Stimulated activated CD4-positive, alpha-beta T cell treated with anti-CD3 and anti-CD28 coated beads, Interleukin-1b, Interleukin-23, amount 100 ng/mL, for 48 hours (primary cell): ENCODE measurements at places on chromosomes 7 and 10.
A peak's percentile ranks its signal among the peaks of the same experiment; 100 is the strongest.

GRCh38 chr10:133127291-133128125, 32.5 kb upstream of the KNDC1 start:
- DNase-seq = peak; percentile 68

DNA sequence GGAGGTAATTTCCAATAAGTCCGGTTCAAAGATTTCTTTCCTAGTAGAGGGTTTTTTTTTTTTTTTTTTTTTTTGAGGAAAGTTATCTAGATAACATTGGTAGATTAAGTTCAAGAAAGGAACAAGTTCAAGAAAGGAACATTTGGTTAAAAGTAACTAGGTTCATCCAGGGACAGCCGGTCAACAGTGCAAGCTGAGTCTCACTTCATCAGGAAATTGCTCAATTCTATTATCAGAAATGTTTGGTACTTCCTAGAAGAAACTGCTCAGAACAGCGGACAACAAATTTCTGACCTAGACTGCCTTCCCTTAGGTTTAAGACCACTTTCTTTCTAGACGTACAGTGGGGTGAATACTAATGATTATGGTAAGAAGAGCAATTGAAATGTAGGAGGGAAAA, 3.7 kb upstream of the IL2RA start:
- no peak for DNase-seq

DNA sequence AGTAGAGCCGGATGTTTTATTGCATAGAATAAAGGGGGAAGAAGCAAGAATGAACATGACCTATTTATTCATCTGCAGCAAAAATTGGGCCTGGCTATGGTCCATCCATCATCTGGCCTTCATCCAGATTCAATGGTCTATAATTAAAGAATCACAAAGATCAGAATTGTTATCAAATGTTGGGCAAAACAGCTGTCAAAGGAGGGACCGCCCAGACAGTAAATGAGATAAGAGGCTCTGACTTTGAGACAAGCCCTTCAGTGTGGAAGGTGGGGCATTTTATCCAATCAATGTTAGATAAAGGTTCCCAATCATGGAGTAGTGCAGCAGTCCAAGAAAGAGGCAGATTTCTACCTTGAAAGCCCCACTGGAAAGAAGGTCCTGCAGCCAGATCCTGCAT, 153.5 kb downstream of the PARD3 start:
- DNase-seq = no peak

- no peak for DNase-seq
Measured at GRCh38 chr7:18771834-18772566, 276.5 kb downstream of the HDAC9 start.

- DNase-seq = no peak
Measured at GRCh38 chr7:42700406-42701327, 211.2 kb downstream of the C7orf25 start.

DNA sequence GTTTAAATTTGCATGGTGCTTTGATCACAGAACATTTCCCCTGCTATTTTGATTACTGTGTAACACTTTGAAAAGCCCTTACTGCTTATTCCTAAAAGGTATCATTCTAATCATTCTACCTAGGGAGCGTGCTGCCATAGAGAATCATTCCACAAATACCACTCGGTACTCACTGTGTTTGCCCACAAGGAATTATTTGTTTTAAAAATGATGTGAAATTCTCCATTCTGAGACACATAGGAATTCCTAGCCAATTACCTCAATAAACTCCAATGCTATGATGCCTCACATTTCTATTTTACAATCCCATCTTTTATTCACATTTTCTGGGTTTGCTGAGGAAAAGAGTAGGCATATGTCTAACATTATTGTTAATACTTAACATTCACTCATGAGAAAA, 16.2 kb upstream of the TES start:
- no peak for DNase-seq

DNA sequence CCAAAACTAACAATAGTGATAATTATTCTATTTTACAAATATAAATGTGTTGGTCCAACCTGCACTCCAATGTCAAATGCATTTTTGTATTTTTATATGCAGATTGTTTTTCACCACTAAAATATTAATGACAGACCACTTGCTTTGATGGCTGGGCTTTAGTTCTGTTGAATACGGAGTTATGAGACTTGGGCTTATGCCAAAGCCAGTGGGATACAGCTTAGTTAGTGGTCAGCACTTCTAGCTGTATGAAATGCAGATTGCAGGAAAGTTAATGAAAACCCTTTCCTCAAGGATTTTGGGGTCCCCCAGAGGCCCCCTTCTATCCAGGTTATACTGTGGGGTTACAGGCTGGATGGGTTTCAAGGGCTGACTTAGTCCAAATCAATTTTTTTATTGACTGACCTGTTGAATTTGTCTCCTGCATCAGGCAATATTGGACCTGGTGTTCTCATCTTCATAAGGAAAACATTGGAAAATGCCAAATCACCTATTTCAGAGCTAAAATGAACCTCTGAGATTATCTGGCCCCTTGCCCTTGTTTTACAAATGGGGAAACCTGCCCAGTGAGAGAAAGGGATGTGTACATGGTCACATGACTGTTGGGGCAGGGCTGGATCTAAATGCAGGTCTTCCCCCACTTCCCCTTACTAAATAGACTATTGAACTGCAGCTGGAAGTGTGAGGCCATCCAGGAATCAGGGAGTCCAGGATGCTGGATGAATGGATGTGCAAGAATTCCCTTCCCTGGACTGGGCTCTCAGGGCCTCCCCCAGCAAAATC, 1085.3 kb downstream of the KCNMA1 start:
- no peak for DNase-seq

DNA sequence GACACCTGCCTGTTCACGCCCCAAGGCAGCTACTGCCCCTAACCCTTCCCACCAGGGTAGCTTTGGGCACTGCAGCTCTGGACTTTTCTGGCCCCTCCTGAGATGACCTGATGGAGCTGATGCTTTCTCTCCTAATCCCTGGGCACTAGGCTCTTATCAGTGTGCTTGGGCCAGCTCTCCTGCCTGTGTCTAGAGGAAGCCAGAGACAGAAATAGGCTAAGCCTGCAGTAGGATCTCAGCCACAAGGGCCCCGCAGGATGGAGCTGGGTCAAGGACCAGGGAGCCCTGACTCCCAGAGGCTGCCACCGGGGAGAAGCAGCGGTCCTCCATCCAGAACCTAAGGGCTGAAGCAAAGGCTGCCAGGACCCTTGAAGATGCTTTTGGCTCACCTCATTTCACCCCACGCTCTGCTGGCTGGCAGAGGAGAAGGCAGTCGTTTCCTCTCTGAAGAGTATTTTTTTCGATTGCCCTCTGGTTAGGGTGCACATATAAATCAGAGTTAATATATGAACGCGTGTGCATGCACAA, 580.8 kb downstream of the GALNT17 start:
- no peak for DNase-seq

DNA sequence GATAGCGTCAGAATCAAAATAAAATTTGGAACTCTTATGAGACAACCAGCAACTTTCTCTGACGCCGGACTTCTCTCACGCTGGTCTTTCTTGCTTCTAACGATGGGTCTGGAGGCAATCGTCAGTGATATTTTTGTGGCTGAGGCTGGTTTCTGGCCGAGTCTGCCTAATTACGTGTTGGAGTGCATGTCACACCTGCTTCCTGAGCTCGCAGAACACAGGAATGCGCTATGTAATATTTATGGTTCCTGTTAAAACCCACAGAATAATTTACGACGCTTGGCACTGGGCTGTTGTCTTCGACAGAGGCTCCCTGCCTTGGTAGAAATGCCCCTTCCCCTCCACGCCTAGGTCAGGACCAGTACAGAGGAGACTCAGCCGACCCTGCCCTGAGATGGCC, 64.9 kb downstream of the NPTX2 start:
- no peak for DNase-seq

DNA sequence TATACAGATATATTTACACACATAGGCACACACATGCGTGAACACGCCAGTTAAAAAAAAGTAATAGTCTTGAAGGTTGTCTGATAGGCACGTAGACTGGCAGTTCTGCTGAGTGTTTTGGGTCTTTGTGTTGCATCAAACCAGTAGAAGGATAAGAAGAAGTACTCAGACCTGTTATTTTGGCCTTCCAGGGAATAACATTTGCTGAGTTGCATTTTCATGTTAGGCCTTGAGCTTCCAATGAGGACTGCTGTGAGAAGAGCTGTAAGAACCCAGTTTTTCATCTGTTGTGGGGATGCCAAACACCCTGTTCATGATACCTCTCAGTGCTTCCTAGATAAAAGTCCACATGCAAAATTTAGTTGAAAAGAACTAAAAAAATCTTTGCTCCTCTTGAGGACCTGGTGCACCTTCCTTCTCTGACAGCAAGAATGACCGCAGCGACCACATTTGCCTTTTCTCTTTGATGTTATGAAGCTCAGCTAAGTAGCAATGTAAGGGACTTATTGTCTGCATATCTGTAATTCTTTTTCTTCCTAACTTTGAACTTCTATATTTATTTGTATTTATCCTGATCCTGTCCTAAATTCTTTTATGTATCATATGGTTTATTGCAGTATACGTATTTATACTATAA, 27.2 kb downstream of the HIPK2 start:
- no peak for DNase-seq

DNA sequence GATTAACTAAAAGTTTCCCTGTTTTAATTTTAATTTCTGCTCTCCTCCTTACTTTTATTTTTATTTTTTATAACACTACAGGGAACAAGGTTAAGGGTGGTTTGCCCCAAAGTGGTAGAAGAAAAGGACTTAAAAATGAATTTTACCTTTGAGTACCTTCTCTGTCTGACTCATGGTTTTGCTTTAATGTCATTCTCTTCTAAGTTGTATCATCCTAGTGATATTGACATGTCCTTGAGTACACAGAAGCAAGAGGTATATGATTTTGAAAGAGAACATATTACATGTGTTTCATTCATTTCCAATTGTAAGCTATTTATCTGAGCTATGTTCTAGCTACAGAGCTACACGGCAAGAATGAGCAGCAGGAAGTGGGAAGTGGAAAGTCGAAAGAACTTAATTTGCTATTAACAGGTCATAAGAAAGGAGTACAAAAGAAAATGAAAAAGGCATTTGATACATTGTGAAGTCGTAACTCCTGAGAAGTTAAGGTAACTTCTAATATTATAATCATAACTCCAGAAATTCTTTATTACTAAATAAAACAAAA, 112.5 kb downstream of the SEMA3A start:
- no peak for DNase-seq

- DNase-seq = peak; percentile 28
Measured at GRCh38 chr10:97759158-97759887, 12.5 kb downstream of the SFRP5 start.

DNA sequence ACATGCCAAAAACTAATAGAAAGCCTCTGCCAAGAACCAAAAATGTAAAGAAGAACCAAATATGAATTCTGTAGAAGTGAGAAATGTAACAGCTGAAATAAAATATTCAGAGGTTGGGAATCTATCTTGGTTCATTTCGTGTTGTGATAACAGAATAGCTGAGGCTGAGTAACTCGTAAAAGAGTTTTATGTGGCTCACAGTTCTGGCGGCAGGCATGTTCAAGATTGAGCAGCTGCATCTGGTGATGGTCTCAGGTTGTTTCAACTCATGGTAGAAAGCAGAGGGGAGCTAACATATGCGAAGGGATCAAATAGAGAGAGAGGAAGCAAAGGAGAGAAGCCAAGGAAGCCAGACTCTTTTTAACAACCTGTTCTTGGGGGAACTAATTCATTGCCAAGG, 717.2 kb downstream of the TNS3 start:
- no peak for DNase-seq

GRCh38 chr10:23975431-23975830, 233.5 kb upstream of the KIAA1217 start:
- no peak for DNase-seq

DNA sequence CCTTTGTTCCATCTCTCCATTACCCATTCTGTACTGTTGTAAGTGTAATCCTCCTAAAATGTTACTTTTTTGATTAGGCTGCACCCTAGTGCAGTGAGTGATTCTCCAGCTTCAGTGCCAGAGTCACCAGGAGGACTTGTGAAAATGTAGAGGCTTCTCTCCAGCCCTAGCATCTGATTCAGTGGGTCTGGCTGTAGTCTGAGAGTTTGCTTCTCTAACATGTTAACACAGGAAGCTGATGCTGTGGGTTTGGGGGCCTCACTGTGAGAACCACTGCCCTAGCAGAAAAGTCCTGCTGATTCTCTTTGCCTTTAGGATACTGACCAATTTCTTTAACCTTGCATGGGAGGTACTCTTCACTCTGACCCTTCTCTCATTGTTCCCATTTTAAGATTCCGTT, 24.4 kb downstream of the CSGALNACT2 start:
- DNase-seq = no peak

GRCh38 chr7:94391726-94392392, 2.8 kb upstream of the COL1A2 start:
- DNase-seq = no peak

- no peak for DNase-seq
Measured at GRCh38 chr7:42262964-42263363, 26.0 kb upstream of the GLI3 start.

DNA sequence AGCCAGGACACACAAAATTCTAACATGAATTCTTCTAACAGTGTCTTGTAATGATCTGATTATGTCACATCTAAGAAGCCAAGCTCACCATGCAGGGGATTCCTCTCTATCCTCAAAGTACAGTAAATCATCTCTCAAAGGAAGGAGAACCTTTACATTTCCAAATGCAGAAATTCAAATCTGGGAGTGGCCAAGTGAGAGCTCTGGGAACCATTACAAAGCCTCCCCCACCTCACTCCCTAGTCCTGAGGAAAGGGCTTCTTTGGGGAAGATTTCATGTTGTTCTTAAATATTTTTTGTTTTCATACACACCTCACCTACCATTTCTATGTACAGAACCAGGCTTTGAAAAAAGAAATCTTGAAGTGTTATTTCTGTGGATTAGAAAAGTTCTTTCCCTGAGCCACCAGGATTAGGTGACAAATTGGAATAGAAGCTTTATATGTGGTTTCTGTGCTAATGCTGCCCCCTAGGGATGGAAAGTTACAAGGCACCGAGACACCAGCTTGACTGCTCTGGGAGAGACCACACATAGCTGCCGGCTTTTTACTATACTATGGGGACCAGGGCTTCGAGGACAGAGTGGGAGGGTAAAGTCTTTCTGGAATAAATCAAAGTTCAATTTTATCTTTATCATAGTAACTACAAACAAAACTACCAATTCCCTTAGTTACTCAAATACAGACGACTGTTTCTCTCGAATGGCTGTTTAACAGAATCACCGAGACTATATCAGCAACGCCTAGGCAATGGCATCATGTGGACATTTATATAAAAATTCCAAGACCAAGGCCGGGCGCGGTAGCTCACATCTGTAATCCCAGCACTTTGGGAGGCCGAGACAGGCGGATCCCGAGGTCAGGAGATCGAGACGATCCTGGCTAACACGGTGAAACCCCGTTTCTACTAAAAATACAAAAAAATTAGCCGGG, 116.1 kb downstream of the RNF216 start:
- DNase-seq = peak; percentile 49
